ENCODE measurements at places on chromosomes 6 and 20.

GRCh38 chr6:36926708-36927513, 27.6 kb upstream of the PI16 start:
- no peak for DNase-seq

DNA sequence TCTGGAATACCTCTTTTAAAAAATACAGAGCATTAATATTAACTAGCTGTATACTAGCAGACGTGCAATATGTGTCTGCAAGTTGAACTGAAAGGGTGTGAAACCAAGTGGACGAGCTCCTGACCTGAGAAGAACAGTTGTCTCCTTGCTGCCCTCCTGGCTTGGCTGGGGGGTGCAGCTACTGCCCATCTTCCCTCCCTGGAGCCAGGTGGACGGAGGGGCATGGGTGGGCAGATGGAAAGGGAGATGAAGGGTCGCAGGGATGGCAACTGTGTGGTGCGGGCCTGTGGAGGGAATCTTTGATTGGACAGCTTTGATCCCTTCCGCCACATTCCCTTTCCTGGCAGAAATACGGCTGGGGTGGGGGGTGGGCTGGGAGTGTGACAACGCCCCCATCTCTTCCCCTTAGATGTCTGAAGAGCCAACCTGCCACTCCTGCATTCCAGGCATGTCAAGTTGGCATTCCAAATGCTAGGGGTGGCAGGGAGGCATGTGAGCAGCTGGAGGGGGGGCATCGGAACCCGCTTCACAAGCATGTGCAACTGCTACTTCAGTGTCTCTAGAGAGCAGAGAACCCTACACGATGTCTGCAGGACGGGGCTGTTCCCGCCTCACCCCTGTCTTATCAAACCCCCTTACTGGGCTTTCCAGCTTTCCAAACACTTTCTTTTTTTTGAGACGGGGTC, 37.3 kb downstream of the SRSF3 start:
- DNase-seq = no peak

DNA sequence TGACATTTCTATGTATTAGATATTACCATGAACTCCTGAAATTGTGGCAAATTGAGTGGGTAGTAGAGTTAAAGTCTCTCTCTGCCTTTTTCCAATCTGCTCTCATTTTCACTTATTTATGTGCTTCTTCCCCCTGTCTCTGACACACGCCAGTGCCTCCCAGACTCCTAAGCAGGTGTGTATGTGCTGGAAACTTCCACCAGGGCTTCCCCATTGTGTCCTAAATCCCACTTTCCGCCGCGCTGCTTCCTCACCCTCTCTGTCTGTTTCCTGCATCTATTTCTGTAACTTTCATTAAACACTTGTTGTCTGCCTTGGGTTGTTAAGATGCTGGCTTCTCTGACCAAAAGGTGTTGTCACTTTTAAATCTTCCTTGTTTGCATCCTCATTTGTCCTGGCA, 97.6 kb upstream of the HDGFL1 start:
- DNase-seq = no peak

DNA sequence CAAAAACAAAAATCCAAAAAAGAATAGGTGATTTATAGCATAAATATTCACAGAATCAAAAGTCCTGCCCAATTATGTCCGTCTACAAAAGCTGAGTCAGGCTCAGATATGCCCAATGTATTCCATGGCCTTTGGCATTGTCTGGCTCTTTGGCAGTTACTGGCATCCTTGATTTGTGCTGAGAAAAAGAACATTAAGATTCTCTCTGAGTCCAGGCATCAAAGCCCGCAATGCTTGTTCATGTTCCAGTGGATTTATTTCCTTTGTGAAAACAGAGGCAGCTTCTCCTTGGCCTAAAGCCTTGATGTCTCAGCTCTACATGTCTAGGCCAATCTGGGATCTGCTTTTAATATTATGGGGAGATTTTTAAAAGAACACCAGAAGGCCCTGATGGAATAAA, 76.1 kb upstream of the SLC4A11 start:
- no peak for DNase-seq

- no peak for DNase-seq
Observed at GRCh38 chr6:34610819-34611477, 54.8 kb upstream of the SPDEF start.

DNA sequence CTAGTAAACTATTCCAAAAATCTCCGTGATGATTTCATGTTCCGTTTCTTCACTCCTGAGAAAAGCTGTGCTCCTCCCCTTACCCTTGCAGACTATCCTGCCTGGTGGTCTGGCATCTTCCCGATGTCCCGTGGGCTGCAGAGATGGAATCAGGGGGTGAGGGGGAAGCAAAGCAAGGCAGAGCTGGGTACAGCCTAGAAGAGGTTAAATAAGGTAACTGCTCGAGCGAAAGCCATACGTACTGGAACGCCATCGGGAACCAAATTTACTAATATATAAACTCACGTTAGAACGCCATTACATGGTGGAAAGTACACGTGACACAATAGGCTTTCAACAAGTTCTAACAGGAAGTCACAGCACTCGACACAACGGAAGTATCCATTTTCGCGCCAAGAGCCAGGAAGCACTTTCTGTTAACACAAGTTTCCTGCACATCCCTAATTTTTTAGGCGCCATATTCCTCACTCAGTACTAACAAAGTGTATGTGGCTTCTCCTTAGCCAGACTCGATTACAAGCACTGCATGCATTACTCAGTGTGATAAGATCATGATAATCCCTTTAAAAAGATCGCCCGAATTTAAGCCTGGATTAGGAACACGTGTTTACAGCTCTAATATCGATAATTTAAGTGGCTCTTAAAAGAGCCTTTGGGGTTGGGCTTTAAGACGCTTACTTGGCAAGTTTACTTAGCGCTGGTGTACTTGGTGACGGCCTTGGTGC, 101.6 kb upstream of the PRSS16 start:
- DNase-seq = peak; percentile 64

DNA sequence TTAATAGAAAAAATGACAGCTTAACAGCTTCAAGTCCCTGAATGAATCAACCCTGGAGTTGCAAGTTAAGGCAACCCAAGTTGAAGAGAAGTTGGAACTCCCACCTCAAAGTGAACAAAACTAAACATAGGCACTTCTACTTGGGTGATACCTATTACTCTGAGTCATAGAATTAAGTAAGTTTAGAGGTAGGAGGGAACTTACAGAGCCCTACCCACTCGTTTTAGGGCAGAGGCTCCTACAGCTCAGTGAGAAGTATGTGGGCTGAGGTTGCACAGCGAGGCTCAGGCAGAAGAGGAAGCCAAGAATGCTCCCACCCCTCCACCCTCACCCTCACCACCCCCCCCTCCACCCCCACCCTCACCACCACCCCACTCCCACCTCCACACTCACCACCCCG, 42.2 kb downstream of the NFATC2 start:
- no peak for DNase-seq

GRCh38 chr20:37345339-37346235, at the start of gene SRC:
TSS of gene SRC (plus strand) at chr20:37346140. CDS start at chr20:37384154, 38,014 bp downstream.
- DNase-seq = peak; percentile 62

DNA sequence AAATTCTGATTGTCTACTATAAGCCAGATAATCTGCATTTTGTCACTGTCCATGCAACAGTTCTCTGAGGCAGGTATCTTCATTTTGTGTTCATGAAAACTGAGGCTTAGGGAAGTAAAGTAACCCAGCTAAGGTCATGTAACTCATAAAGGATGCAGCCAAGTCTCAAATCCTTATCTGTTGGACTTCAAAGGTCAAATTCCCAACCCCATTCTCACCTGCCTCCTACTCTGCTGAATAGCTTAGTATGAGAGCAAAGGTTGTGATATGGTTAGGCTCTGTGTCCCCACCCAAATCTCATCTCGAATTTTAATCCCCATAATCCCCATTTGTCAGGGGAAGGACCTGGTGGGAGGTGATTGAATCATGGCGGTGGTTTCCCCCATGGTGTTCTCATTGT, 90.1 kb downstream of the KLHL32 start:
- no peak for DNase-seq
